ENCODE measurements at places on chromosomes 7 and 10.

GRCh38 chr7:120991161-120991560 lies 2.6 kb downstream of the CPED1 start:
- DNase-seq: no peak

DNA sequence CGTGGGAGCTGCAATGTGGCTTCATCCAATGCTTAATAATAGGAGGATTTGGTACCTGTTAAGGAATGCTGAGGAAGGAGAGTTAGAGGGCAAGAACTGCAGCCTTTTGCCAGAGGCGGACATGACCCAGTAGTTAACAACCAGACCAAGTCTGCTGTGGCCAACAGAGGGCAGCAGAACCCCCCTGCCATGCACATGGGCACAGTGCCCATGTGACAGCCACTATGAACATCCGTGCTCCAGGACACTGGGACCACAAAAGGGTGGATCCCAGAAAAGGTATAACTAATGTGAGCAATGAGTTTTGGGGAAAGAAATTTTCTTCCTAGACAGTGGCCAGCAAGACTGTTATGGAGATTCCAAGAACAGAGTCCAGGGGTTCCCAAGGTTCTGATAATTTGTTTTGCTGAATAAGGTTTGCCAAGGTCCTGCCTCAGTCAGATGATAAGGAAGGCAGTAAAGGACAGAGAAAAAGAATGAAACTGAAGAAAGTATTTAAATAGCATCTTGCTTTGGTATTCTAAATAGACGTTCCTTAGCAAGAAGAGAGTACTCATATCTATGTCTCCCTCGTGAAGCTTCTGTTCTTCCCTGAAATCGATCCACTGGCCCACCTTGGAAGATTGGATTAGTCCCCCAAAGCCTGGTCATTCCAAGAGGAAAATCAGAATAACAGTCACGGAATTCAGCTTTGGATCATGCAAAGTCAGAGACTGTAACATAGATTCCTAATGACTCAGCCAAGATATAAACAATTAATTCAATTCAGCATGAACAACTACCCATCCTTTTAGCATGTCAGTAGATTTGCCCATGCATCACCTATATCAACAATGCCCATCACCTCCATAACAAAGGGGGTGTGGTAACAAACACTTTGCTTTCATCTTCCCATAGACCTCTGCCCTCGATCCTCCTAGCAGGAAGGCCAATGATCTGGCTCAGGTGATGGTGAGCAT lies 56.0 kb downstream of the LGI1 start:
- DNase-seq: peak; percentile 6

GRCh38 chr10:120597902-120598301 lies 140.9 kb downstream of the PLPP4 start:
- DNase-seq: no peak

DNA sequence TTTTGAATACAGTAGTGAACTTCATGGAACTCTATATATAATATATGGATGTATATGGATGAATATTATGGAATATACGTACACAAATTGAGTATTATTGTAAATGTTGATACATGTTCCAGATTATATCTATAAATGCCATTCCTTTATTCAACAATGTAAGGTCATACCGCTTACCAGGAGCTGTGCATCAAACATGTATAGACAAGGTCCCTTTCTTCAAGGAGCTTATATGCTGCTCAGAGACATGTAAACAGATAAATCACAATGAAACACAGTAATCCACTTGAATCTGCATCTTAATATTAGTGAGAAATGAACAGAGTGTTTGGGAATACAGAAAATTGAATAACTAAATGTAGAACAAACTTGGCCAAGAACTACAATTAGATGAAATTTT lies 898 bp upstream of the SEM1 start:
- no peak for DNase-seq

GRCh38 chr7:151515276-151515565 lies 4.5 kb downstream of the RHEB start:
- DNase-seq: no peak

DNA sequence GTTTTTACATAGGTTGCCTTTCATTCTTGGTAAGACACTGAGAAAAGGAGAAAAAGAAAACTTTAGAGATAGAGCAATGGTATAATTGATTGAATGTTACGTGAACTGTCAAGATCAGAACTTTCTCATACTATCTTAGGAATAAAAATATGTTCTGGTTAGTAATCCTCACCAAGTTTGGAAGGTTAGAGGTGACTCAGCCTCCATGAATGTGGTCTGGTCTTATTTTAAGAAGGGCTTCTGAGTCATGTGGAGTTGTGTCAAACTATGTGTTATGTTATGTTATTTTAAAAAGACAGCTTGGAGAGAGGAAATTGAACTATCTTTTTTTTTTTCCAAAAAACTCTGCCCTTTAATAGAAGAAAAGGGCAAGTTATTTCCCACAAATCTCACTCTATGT lies 458.6 kb upstream of the KLF6 start:
- DNase-seq: no peak

- DNase-seq: peak; percentile 44
Measured at GRCh38 chr7:44145969-44146911, 5.1 kb upstream of the MYL7 start.

GRCh38 chr10:30231071-30231652 lies 117.9 kb downstream of the MTPAP start:
- no peak for DNase-seq

GRCh38 chr7:77346441-77346840 lies 69.7 kb downstream of the GSAP start:
- no peak for DNase-seq

DNA sequence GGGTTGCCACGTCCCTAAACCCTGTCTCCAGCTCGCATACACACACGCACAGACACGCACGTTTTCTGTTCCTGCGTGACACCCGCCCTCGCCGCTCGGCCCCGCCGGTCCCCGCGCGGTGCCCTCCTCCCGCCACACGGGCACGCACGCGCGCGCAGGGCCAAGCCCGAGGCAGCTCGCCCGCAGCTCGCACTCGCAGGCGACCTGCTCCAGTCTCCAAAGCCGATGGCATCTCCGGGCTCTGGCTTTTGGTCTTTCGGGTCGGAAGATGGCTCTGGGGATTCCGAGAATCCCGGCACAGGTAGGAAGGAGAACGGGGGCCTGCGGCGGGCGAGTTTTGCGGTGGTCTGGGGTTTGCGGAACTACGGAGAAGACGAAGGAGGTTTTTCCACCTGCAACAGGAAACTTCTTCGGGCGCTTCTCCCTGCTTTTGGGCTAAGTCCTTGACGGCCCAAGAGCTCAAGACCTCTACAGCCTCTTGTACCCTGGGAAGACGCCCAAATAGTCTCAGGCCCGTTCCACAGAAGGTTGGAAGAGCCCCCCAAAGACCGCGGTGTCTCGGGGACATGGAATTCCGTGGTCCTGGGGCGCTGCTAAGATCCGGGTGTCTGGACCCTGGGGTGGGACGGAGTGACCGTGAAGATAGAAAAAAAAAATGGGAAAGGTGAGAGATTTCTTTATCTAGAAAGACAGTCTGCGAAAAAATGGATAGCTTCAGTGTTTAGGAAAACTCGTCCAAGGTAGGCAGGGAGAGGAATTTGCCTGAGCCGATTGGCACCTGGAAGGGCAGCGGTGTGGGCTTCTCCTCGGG lies at the start of gene GAD2:
Gene GAD2, plus strand, starts transcription at position 190 of the 811 bp plus-strand sequence. Its CDS starts 36 bp downstream, at position 226.
- no peak for DNase-seq

DNA sequence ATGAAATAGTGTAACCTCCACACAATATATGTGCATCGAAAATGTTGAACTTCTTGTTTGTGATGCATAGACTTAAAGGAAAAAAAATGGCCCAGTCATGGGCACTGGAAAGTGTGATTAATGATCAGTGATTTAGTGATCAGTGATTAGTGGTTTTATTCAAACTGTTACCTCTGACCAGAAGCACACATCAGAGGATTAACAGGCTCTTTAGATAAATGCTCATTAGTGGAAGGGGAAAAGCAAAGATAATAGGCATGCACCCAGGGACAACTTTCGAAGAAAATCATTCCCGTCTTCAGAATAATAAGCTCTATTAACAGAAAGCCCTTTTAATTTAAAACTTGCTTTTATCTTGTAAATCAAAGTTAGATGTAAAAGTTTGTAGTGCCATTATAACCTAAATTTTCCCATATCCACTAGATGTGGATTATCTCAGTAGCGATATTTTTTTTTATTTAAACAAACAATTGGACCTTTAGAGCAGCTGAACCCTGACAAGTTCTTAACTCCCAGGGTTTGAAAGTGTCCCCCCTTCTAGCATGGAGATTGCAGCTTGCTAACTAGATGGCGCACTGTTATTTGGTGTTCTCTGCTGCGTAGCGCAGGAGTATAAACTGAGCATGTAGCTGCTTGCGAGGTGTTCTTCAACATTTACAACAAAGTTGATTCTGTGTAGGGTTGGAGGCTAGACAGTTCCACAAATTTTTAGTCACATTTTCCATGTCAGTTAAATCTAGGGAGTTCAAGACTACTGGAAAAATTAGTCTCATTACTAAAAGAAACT lies at the start of gene CREB5:
Gene CREB5, plus strand, starts transcription at position 643 of the 787 bp plus-strand sequence. CDS start 397 bp downstream, outside the sequence.
- no peak for DNase-seq

GRCh38 chr10:77114181-77114821 lies 523.3 kb downstream of the KCNMA1 start:
- DNase-seq: no peak

DNA sequence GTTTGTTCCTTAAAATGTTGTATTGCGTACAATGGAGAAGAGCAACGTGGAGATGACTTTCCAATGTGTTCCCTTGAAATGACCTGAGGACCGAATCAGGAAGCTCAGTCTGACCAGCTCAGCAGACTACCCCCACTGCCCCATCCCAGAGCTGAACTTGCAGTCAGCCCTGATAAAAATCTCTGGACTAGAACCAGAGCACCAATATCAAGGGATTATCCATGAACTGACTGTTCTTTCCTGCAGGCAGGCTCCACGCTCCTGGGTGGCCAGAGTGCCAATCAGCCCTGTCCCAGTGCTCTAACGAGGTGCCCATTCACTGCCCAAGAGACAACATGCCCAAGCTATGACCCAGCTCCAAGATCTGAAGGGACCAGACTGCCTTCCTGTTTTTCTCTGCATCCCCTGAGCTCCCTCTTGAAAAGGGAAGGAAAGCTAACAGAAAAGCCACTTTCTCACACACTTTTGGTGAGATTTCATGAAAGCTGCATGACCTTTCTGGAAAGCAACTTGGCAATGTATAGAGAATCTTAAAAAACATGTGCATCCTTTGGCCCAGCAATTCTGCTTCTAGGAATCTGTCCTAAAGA lies 130.2 kb downstream of the KCNMA1 start:
- DNase-seq: no peak

DNA sequence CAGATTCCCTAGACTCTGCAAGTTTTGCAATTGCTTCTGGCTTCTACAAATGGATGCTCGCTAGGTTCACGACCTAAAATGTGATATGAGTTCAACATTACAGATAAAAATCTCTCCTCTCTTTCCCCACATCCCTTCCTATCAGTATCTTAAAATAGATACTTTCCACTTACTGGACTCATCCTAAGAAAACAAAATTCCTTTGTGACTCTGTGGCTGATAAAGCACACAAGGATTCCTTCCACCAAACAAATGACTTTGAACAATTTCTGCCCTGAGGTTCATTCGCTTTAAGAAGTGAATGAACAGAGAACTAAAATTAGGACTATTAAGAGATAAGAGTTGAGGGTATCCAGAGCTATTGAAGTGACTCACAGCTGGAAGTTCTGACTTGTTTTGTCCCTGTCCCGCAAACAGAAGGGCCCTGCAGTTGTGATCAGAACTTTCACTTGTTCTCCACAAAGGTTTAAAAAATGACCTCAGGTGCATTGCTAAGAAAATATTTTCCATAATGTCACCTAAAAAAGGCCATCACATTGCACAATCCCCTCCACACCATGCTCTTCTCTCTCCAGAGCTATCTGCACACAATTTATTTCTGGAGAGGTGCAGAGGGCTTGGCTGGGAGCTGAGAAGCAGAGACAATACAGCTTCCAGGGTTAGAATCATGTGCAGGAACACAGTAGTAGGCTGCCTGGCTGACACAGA lies 96.1 kb downstream of the PIP4K2A start:
- DNase-seq: no peak

DNA sequence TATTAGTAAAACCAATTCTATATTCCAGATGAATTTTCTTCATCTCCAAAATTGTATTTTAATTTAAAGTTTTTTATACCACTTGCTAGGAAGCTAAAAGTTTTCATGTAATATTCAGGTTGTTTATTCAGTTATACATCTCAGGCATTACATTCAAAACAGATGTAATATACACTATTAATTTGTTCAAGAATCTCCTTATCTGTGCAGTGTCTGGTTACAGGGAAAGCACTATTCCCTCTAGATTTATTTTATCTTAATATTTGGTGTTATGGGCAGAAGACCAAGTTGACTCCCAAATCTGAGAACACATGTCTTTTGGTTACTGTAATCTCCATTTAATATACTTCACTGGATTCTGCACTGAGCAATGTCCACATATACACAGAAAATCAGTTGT lies 953.4 kb downstream of the ANKRD7 start:
- no peak for DNase-seq

GRCh38 chr10:78332012-78332411 lies 298.3 kb downstream of the RPS24 start:
- no peak for DNase-seq

- no peak for DNase-seq
Measured at GRCh38 chr7:129188372-129188891, at the start of gene SMO. Gene SMO, plus strand, starts transcription at chr7:129188633. Its CDS starts 519 bp downstream, at chr7:129189152.

DNA sequence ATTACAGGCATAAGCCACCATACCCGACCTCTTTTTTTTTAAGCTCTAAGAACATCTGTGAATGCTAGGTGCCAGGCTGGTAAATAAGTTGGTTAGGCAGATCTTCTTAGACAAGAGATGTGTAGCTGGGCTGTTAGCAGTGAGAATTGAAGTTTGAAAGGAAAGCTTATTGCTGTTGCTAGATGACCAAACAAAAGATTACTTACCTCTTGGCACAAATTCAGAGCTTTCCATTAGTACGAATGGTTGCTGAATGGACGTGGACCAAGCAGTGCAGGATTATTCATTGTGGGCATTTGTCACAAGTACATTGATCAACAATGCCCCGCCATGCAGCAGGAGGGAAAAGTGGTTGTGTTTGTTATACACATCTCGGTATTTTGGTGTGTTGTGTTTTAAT lies 131.2 kb downstream of the GFRA1 start:
- no peak for DNase-seq

- DNase-seq: no peak
Measured at GRCh38 chr10:107230887-107231286, 66.4 kb upstream of the SORCS1 start.

GRCh38 chr10:120423431-120424197 lies 33.4 kb upstream of the PLPP4 start:
- no peak for DNase-seq

- DNase-seq: no peak
Measured at GRCh38 chr7:128876586-128876977, 13.9 kb downstream of the ATP6V1F start.

GRCh38 chr7:77542409-77542808 lies 5.3 kb downstream of the PTPN12 start:
- DNase-seq: no peak

DNA sequence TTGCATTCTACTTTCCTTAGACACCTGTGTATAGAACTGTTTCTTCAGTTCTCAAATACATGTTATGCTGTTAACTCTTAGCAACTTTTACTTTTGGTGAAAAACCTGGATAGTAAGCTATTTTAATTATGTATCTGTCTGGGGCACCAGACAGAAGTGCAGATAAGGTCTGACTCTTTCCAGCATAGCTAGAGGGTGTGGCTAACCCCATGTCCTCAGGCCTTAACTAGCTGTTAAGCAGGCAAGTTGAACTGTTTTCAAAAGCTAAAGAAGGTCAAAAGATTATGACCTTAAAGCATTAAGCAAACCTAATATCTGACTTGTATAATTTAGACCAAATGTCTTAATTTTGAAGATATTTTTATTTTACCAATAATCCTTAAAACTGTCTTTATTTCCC lies 45.1 kb upstream of the INHBA start:
- no peak for DNase-seq

GRCh38 chr7:97026715-97027426 lies 2.2 kb upstream of the DLX5 start:
- no peak for DNase-seq
